ENCODE measurements at places on chromosomes 11 and 22.

- no peak for DNase-seq
These were observed 1.6 kb upstream of the RRP7A start for GRCh38 chr22:42521228-42521546.

GRCh38 chr11:58829786-58830185 lies 14.7 kb downstream of the GLYATL2 start:
- DNase-seq = no peak

DNA sequence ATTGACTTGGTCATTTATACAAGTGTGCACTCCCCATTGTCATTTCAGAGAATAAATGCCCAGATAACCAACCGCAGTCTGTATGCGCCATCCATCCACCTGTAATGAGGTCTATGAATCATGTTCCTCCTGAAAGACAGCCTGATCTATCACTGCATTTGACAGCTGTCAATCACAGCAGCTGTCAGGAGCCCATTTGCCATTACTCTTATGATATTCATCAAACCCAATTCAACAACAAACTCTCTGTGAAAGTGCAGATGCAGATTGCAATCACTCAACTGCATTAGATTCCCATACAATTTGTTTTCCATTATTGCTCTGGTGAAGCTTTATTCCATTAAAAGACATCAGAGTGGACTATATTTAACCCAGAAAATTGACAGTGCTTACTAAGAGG lies 586.9 kb upstream of the KIRREL3 start:
- DNase-seq = no peak

DNA sequence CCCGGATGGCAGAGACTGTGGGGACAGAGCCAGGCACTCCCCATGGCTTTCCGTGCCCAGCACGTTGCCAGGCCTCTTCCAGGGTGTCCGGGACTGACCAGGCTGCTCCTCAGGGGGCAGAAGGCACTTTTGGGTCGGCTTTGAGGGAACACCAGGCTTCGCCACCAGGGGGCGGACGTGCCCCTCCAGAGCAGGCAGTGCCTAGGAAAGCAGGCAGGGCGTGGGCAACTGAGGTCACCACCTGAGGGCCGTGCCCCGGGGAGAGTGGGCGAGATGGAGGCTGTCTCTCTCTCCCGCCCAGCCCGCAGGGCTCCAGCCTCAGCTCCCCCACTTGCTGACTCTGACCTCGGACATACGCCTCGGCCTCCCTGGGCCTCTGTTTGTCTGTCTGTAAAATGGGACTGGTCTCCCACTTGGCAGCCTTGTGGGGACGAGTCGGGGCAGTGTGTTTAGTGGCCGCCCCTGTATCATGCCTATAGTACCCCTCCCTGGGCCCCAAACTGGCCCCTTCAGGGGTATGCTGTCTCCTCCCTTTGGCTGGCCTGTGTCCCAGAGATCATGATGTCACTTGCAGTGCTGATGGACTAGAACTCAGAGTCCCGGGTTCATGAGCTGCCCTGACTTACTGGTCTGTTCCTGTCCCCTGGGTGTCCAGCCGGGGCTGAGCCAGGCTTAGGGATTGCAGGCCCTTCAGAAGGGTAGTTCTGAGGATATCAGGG lies 4.4 kb upstream of the PRR5 start:
- peak; percentile 80 for DNase-seq

DNA sequence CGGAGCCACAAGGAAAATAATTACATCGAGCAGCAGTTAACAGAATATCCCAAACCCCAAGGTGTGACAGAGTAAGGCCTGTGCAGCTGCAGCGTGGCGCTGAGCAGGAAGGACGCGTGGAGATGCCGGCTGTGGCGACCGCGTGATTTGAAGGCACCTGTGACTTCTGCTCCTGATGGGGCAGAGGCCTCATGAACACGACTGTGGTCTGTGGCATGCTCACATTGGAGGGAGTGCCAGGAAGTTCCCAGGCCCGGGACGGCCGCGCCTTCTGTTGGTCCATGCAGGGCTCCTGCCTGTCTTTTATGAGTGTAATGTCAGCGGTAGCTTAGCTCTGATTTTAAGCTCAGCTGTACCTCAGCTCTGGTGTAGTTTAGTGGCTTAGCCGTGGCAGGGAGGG lies 50.4 kb downstream of the TPCN2 start:
- DNase-seq = no peak

- no peak for DNase-seq
These were observed 78.0 kb downstream of the RCN1 start for GRCh38 chr11:32168924-32169323.
